GM23248 (cell line): ENCODE measurements at places on chromosomes 4 and X. TPM values are rescaled to one million over a fixed set of nuclear protein-coding genes. Genes with fewer than 3 reads are reported as not detected.
A peak's percentile ranks its signal among the peaks of the same experiment; 100 is the strongest.

- DNase-seq, result no peak
These were observed 94.6 kb upstream of the FUNDC1 start for GRCh38 chrX:44637282-44637681.

The RNF212 gene
- 0.51 and 2.5 TPM in 2 replicates for total RNA-seq

DNA sequence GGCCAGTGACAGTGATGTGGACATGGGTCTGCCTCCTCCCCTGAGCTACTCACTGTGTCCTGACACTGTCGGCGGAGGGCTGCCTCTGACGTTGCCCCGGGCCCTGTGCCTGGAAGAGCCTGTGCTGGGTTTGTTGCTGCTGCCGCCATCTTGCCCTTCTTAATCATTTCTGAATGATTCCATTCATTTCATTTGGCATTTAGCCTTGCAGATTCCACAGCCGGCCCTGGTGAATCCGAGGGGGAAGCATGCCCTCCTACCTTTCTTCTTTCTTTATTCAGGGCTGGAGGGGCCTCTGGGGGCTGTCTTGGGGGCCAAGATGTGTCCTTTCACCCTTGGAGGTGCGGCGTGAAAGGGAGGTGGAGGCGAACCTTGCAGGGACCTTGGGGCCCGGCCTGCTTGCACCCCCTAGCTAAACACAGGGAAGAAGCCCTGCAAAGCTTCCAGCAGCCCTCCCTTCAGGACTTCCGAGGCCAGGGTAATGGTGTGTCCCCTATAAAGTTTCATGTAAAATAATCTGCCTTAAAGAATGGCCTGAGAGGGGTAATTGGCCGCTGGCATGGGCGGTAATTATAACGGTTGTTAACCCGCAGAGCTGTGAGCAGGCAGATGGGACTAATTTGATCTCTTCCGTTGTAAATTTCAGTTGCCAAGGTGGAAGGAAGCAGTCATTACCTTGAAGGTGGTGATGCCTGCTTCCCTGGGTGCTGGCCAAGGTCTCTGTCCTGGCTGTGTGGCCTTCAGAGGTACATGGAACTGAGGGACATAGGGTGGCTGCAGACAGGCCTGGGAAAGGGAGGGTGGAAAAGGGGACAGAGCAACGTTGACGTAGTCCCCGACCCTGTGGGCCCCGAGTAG, 92.3 kb downstream of the PSAPL1 start:
- DNase-seq, result no peak

DNA sequence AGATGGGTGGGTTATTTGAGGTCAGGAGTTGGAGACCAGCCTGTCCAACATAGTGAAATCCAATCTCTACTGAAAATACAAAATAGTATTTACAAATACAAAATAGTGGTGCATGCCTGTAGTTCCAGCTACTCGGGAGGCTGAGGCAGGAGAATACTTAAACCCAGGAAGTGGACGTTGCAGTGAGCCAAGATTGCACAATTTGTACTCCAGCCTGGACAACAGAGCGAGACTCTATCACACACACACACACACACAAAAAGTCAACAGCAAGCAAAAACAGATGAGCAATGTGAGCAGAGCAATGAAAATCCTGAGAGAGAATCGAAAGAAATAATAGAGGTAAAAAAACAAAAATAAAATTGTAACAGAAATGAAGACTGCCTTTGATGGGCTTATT, 168.8 kb downstream of the PCDH18 start:
- no peak for DNase-seq

The PRRG3 gene
- not detected in 2 replicates for total RNA-seq

The ANOS1 gene
- not detected in 2 replicates for total RNA-seq

The NXF2B gene
- total RNA-seq, result not detected in 2 replicates

The SPARCL1 gene
- not detected in 2 replicates for total RNA-seq

DNA sequence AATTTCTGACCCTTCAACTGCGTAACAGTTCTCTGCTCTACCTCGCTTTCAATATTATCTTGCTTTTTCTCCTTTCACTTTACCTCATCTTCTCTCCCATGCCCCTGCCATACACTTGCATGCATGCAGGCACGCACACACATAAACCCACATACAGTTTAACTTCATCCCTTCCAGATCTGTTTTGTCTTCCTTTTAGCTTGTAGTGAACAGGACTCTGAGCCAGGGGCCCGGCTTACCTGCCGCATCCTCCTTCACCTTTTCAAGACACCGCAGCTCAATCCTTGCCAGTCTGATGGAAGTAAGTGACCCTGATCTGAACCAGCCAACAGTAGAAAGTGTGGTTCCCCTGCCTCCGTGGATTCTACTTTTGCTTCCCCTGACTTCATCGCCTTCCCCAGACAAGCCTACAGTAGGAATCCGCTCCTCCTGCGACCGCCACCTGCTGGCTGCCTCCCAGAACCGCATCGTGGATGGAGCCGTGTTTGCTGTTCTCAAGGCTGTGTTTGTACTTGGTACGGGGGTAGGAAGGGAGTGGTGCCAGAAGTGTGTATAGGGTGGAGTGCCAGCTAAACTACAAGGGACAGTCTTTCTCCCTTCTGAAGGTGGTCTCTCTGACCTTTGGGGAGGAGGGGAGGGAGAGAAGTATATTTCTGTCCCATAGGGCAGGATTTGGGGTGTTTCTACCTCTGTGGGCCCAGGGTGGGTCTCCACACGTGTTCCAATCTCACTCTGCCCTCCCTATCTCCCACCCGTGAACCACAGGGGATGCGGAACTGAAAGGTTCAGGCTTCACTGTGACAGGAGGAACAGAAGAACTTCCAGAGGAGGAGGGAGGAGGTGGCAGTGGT, 10.7 kb downstream of the MED12 start:
- peak; percentile 46 for DNase-seq

The PPID gene
- 19.2 and 29.1 TPM in 2 replicates for total RNA-seq

GRCh38 chrX:84108584-84108983, 79.4 kb downstream of the RPS6KA6 start:
- DNase-seq, result no peak

DNA sequence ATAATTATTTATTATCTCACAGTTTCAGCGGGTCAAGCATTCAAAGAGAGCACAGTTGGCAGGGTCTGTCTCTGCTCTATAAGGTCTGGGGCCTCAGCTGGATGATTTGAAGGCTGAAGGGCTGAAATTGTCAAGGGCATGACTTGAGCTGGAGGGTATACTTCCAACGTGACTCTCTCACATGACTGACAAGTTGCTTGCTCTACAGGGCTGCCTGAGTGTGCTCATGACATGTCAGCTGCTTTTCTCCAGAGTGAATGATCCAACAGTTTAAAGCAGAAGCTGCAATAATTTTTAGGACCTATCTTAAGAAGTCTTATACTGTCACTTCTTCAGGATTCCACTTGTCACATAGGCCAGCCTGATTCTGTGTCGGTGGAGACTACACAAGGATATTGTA, 51.2 kb downstream of the TIGD2 start:
- DNase-seq, result no peak

DNA sequence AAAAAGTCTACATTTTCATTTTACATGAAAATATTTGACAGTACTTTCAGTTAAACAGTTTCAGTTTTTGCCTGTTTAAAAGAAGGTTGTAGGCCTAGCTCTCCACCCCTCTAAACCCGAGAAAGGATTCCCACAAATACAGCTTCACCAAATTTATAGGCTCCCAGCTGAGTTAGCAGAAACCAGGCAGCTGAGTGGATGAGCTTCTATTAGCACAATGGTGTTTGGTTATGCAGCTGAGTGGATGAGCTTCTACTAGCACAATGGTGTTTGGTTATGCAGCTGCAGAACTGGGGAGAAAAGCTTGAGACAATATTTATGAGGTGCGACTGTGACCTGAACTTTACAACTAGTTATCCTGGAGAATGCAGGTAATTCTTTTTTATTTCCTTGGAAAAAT, 36.6 kb upstream of the PAQR3 start:
- DNase-seq, result no peak

DNA sequence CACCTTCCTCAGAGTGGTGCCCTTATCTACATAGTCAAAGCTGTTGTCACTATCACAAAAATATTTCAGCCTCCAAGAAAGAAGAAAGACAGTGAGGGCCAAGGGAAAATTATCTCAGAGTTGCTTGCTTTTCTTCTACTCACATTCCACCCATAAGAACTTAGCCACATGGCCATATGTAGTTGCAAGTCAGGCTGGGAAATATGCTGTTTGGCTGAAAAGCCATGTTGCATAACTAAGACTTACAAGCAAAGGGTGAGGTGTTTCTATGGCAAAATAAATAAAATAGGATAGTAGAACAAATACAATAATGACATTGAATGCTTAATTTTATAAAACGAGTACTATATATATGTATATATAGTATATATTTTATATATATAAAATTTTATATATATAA, 365.9 kb upstream of the PABPC4L start:
- no peak for DNase-seq

- DNase-seq, result no peak
These were observed 120.5 kb downstream of the CAMK2D start for GRCh38 chr4:113641025-113641431.

The COL4A5 gene
- 13.2 and 14.4 TPM in 2 replicates for total RNA-seq

- DNase-seq, result peak; percentile 69
These were observed 12.2 kb upstream of the CDK16 start for GRCh38 chrX:47206316-47206715.

DNA sequence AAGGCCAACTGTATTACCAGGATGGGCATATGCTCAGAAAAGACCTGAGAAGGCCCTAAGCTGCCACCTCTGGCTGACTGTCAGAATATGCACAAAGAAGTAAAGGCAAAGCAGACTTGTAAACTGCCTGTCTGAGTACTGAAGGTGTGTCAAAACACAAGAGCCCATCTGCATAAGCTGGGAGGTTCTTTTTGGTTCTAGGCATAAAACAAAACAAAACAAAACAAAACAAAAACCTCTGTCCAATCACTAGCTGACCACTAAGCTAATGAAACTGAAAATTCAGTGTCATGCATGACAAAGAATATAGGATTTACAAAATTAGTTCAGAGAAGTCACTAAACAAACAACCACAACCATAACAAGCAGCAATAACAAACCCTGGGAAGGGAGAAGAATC, 20.6 kb downstream of the SH3D19 start:
- DNase-seq, result no peak

The VSIG4 gene
- total RNA-seq, result not detected in 2 replicates
